DND-41 (cell line): ENCODE measurements at places on chromosomes 7 and 10.

DNA sequence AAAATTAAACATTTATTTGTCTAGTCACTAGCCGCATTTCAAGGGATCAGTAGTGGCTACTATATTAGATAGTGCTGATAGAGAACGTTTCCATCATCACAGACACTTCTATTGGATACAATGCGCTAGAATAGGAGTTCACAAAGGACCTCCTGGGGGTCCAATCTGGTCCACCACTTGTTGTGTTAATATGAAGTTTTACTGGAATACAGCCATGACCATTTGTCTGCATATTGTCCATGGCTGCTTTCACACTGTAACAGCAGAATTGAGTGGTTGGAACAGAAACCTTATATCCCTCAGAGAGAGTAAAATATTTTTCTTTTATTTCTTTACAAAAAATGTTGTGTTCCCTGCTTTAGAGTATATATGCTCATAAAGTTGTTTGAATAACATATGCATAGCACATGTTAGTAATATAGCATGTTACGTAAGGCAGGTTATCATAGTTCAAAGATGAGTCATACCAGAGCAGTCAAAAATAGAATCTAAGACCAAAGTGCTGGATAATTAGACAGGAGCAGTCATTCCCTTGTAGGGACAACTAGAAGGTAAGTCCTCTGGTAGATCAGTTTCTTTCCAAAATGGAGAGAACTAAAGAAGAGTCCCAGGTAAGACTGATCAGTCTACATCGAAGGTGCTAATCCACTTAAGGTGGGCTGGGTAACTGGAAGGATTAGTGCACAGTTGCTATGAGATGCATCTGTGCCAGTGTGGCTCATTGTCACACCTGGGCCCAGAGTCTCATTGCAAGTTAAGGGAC lies 14.9 kb downstream of the BZW2 start:
- no peak for DNase-seq

- DNase-seq: peak; percentile 5
Measured at GRCh38 chr10:125599194-125599593, 83.8 kb downstream of the TEX36 start.

- no peak for DNase-seq
Measured at GRCh38 chr10:91214911-91215310, 5.6 kb upstream of the PCGF5 start.

- DNase-seq: no peak
Measured at GRCh38 chr10:88680958-88681357, 16.7 kb downstream of the LIPF start.

DNA sequence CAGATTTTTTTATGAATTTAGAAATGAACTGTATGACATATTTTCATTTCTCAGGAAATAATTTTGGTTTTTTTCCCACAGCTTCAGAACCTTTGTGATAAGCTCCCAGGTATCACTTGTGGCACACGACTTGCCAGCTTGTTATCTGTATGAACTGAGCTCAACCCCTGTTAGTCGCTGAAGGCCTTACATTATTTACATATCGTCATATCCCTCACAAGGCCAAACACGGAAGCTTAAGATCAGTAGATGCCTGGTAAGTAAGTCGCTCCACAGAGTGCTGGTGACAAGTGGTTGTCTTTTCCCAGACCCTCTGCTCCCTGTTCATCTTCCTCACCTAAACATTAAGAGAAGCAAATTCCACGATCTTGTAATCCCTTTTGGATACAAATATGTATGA lies 55.2 kb downstream of the RAPGEF5 start:
- no peak for DNase-seq
